Progenitor cell of endocrine pancreas (in vitro differentiated cells): ENCODE measurements at places on chromosomes 11 and 22. TPM values are rescaled to one million over a fixed set of nuclear protein-coding genes. Genes with fewer than 3 reads are reported as not detected.

DNA sequence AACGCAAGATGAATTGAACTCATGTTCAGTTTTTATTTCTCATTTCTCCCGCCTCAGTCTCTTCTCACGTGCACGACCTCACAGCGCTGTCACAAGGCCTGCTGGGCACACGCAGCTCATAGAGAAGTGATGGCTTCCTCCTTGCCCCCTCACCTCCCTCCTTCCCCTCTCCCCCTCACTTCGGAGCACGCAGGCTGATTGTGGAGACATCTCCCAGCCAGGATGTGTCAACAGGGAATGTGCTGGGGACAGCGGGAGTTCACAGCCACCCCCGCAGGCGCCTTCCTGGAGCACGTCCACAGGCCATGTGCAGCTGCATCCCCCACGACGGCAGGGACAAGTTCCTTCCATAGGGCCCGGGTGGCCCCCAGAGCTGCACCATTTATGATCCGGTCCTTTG is 29.1 kb upstream of the KRTAP5-6 start:
- DNase-seq = no peak

PANX3 gene
- total RNA-seq = not detected in 2 replicates

TSSK2 gene
- total RNA-seq = not detected in 2 replicates

GRCh38 chr11:134474070-134474860 is 62.2 kb upstream of the B3GAT1 start:
- no peak for DNase-seq
